ENCODE measurements at places on chromosomes 16 and 17. TPM values are rescaled to one million over a fixed set of nuclear protein-coding genes. Genes with fewer than 3 reads are reported as not detected.

Gene ZSWIM7
- total RNA-seq = 18.2 TPM

Gene CD300A
- total RNA-seq = 2.0 TPM

Gene ZFP3
- total RNA-seq = 5.4 TPM

GRCh38 chr16:85357924-85358505, 245.7 kb upstream of the CIBAR2 start:
- H3K4me3 ChIP-seq = no peak overlapping the region
- H3K27ac ChIP-seq = no peak overlapping the region
- H3K36me3 ChIP-seq = no peaks in the 10 kb centered on the region
- no peaks in the 10 kb centered on the region for H3K27me3 ChIP-seq
- peaks cover 53% of the 10 kb centered on the region for H3K4me1 ChIP-seq
- DNase-seq = no peak

- no peaks in the 10 kb centered on the region for H3K36me3 ChIP-seq
- H3K4me3 ChIP-seq = no peak overlapping the region
- no peaks in the 10 kb centered on the region for H3K27me3 ChIP-seq
- no peak for DNase-seq
- no peak overlapping the region for H3K27ac ChIP-seq
- no peaks in the 10 kb centered on the region for H3K4me1 ChIP-seq
These were observed 177.3 kb downstream of the CYB561 start for GRCh38 chr17:63268827-63269226.

Gene KCNG4
- not detected for total RNA-seq

Gene DRG2
- 30.1 TPM for total RNA-seq

- DNase-seq = no peak
- H3K4me3 ChIP-seq = no peak overlapping the region
- H3K27me3 ChIP-seq = no peaks in the 10 kb centered on the region
- H3K27ac ChIP-seq = no peak overlapping the region
These were observed 86.4 kb downstream of the SOCS1 start for GRCh38 chr16:11169641-11170040.

DNA sequence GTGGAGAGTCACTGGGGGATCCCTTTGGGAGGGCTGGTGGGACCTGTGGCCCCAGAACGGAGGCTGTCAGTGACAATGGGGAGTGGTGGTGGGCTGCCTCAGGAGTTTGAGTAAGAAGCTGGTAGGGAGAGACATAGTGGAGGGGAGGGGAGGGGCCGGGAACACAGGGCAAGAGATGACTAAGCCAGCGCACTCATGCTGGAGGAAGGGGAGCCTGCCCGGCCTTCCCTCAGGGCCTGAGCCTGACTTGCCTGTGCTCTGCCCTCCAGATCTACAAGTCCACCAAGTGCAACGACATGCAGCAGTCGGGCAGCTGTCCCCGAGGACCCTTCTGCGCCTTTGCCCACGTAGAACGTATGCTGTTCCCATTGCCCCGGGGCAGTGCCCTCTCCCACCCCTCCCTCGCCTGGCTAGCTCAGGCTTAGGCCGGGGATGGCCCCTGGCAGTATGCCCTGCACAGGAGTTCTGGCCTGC, 29.3 kb downstream of the UNC13D start:
- peaks cover 9% of the 10 kb centered on the region for H3K36me3 ChIP-seq
- DNase-seq = no peak
- H3K4me3 ChIP-seq = no peak overlapping the region
- no peaks in the 10 kb centered on the region for H3K27me3 ChIP-seq
- no peaks in the 10 kb centered on the region for H3K4me1 ChIP-seq

DNA sequence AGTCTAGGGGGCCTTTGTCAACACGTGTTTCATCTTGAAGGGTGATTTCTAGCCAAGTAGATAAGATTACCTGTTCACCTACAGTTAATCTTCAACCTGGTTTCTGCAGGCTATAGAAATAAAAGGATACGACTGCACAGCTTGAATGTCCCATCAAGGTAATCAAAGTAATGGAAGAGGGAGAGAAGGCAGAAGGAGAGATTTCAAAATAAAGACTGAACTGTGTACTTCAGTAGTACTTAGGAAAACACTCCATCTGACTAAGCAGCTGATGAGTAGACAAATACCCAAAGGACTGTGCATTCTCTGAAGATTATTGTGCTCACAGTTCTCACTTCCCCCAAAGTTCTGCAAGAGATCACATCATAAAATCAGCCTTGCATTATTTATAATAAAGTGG, 5.8 kb upstream of the RFFL start:
- H3K4me3 ChIP-seq = no peak overlapping the region
- peak overlapping the region; percentile 32 for H3K27ac ChIP-seq
- H3K4me1 ChIP-seq = peaks cover 47% of the 10 kb centered on the region
- H3K36me3 ChIP-seq = no peaks in the 10 kb centered on the region
- no peak for DNase-seq
- H3K27me3 ChIP-seq = no peaks in the 10 kb centered on the region

Gene OR3A2
- total RNA-seq = not detected

Gene RNF40
- total RNA-seq = 79.8 TPM

GRCh38 chr16:74837056-74837455, 62.4 kb upstream of the FA2H start:
- H3K27me3 ChIP-seq = no peaks in the 10 kb centered on the region
- no peaks in the 10 kb centered on the region for H3K36me3 ChIP-seq
- H3K4me1 ChIP-seq = no peaks in the 10 kb centered on the region
- H3K27ac ChIP-seq = no peak overlapping the region

DNA sequence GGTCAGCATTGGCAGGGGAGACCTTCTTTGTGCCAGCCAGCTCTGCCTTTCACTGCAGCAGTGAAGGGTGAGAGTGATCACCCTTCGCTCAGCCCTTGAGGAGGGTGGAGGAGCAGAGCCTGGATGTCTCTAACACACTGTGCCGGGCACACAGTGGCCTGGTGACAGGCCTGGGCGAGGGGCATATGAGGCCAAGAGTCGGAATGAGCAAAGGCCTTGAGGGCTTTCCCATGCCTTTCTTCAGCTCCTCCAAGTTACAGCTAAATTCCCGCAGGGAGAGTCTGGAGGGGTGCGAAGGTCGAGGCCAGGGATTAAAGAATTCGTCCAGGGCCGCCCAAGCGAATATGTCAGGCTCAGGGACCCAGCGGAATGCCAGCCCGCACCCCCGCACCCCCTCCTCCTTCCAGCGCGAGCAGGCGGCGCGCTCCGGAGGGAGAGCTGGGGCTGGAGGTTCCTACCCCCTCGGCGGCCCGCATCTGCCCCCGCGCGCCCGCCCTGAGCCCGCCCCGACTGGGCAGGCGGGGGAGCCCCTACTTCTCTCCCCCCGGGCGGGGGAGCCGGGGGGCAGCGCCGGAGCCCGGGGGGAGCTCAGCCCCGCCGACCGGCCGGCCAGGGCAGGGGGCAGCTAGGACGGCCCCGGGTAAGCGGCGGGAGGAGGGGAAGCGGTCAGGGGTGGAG, at the start of gene RASL10B:
Gene RASL10B (plus strand): TSS at position 401 of the 678 bp plus-strand sequence. CDS start 3,546 bp downstream, outside the sequence.
- H3K36me3 ChIP-seq = no peaks in the 10 kb centered on the region
- H3K4me3 ChIP-seq = peak within 1 kb of the TSS; percentile 76

DNA sequence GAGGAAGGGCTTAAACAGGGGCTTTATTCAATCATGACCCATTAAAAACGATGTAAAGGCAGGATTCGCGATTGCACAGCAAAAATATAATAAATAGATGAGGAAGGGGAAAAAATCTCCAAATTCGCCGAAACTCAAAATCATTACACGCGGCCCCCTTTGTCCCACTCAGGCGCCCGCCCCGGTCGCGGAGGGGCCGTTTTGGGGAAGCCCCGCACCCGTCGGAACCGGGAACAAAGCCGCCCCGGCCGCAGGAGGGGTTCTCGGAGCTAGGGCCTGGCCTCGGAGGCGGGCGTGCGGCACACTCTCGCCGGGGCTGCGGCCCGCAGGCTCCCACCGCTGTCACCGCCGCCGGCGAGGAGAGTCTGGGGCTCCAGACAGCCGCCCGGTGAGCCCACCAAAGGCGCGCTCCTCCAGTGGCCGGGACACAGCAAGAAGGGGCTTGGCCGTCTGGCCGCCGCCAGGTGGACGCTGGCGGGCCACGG, 521 bp downstream of the C16orf87 start:
- peak overlapping the region; percentile 57 for H3K27ac ChIP-seq
- peaks cover 12% of the 10 kb centered on the region for H3K4me1 ChIP-seq
- no peaks in the 10 kb centered on the region for H3K27me3 ChIP-seq
- peak; percentile 50 for DNase-seq
- peak overlapping the region; percentile 50 for H3K4me3 ChIP-seq
- H3K36me3 ChIP-seq = no peaks in the 10 kb centered on the region

Gene GJD3
- total RNA-seq = not detected

- no peaks in the 10 kb centered on the region for H3K27me3 ChIP-seq
- H3K4me3 ChIP-seq = no peak overlapping the region
- no peaks in the 10 kb centered on the region for H3K36me3 ChIP-seq
These were observed 458.7 kb upstream of the ZFHX3 start for GRCh38 chr16:73506568-73507056.

GRCh38 chr16:86593913-86594620, 15.7 kb downstream of the FOXL1 start:
- no peaks in the 10 kb centered on the region for H3K4me1 ChIP-seq
- H3K27me3 ChIP-seq = peaks cover 5% of the 10 kb centered on the region
- no peaks in the 10 kb centered on the region for H3K36me3 ChIP-seq
- no peak overlapping the region for H3K27ac ChIP-seq

DNA sequence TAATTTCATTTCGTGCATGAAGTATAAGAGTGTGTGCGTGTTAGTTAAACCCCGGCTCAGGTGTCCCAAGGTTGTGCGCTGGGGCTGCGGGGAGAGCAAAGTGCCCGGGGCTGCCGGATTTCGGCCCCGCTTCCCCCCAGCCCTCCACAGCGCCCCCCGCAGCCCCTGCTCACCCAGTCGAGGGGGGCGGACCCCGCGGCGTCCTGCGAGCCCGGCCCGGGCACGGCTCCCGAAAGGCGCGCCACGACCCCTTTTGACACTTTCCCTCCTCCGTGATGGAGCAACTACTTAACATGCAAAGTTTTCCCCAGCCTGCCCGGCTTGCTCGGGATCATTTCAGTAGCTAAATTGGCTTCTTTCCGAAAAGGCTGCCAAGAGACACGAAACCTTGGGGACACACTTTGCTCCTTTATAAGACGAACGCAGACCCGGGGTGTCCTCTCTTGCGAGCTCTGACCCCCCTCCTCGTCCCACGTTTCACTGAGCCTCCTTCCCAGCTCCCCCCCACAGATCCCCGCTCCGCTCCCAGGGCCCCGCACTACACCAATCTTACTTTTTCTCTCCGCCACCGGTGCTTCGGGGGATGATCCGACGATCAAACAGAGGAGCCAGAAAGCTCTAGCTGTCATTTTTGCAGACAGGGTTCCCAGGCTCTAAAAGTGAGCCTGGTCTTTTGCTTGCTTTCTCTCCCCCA, 552 bp downstream of the C17orf58 start:
- peaks cover 30% of the 10 kb centered on the region for H3K4me1 ChIP-seq
- no peaks in the 10 kb centered on the region for H3K36me3 ChIP-seq
- H3K4me3 ChIP-seq = no peak overlapping the region
- no peak overlapping the region for H3K27ac ChIP-seq
- H3K27me3 ChIP-seq = no peaks in the 10 kb centered on the region

Gene ZMYND15
- total RNA-seq = 0.52 TPM

DNA sequence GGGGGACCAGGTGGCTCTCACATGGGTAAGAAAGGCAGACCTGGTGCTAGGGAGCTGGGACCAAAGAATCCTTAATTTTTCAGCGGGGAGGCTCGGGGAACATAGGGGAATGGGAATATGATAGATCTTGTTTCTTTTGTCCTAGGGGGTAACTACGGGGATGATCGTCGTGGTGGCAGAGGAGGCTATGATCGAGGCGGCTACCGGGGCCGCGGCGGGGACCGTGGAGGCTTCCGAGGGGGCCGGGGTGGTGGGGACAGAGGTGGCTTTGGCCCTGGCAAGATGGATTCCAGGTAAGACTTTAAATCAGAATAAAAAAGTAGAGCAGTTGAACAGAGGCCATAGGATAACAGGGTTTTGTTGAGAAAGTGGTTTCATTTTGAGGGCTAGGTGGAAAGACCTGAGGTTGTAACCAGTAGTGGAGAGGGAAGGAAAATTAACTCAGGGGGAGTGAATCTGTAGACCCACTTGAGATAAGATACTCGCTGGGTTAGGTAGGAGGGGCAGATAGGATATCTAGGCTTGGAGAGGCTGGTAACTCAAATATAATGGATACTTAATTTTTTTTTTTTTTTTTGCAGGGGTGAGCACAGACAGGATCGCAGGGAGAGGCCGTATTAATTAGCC, 11.0 kb downstream of the FUS start:
- no peaks in the 10 kb centered on the region for H3K4me1 ChIP-seq
- no peak overlapping the region for H3K4me3 ChIP-seq
- H3K36me3 ChIP-seq = peaks cover 72% of the 10 kb centered on the region
- no peaks in the 10 kb centered on the region for H3K27me3 ChIP-seq
- no peak for DNase-seq
- H3K27ac ChIP-seq = no peak overlapping the region

Gene FZD2
- not detected for total RNA-seq

DNA sequence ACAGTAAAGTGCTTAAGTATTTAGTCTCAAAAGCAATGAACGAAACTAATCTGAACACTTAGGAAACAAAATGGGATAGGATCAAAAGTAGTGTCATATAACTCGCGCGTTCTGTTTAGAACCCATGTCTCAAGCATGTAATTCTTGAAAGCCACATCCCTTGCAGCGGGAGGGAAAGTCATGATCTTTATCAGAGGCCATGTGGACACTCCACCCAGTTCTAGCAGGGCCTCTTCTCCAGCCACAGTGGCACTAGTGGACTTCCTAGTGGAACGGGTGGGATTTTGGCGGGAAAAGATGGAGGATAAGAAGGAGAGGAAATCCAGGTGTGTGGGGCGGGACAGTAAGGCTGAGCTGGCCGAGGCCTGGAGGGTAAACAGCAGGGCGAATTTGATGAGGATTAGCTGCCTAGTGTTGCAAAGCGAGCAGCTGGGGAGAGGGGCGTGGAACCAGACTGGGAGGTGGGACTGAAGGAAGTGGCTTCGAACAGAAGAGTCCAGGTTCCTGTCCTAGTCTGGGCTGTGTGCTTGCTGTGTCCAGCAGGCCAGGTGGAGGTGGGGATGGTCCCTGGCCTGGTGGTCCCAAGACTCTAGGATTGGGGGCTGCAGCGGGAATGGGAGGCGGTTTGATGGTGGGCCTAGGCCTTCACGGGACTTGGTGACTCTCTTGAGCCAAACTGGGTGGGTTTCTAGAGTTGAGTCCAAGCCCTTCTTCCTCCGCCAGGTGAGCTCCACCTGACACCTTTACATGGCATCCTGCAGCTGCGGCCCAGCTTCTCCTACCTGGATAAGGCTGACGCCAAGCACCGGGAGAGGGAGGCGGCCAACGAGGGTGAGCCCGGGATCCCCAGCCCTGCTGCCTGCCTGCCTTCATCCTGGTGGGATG, 15.9 kb downstream of the POLR3E start:
- no peak for DNase-seq
- no peaks in the 10 kb centered on the region for H3K27me3 ChIP-seq
- no peak overlapping the region for H3K27ac ChIP-seq
- no peaks in the 10 kb centered on the region for H3K4me1 ChIP-seq

DNA sequence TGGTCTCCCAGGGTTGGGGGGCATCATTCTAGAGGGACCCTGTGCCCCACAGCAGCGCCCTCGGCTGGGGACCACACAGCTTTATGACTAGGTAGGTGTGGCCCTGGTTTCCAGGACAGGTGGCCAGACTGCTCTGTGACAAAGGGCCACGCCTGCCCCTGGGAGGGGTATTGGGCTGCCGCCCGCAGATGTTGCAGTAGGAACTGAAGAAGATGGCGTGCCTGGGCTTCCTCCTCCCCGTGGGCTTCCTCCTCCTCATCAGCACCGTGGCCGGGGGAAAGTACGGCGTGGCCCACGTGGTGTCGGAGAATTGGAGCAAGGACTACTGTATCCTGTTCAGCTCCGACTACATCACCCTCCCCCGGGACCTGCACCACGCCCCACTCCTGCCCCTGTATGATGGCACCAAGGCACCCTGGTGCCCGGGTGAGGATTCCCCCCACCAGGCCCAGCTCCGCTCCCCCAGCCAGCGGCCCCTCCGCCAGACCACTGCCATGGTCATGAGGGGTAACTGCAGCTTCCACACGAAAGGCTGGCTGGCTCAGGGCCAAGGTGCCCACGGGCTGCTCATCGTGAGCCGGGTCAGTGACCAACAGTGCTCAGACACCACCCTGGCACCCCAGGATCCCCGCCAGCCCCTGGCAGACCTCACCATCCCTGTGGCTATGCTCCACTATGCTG, at the start of gene SPPL2C:
Gene SPPL2C (plus strand): TSS at position 187 of the 681 bp plus-strand sequence. CDS start 26 bp downstream, at position 213.
- no peaks in the 10 kb centered on the region for H3K27me3 ChIP-seq
- H3K27ac ChIP-seq = no peak within 1 kb of the TSS
- DNase-seq = no peak

Gene ITPRIPL2
- total RNA-seq = 35.5 TPM

All from body of pancreas (tissue), 4 donors.